ENCODE measurements at places on chromosomes 1 and 21.

- DNase-seq, result no peak
Observed at GRCh38 chr1:85172684-85173337, 28.0 kb downstream of the SYDE2 start.

DNA sequence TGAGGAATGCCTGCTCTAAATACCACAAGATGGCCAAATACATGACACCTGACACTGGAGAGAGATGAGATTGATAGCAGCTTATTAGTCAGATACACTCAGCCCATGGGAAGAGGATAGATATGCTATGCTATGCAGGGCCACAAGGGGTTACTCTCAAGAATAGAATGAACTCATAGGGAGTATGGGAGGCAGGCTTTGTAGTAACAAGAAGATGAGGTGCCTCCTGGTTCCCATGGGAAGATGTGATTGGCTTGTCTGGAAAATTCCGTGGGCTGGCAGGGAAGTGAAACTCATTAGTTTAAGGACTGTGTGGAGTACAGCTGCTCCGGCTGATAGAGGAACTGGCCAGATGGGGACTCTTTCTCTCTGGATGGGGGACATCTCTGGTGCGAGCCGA lies 16.5 kb downstream of the CCDC30 start:
- no peak for DNase-seq

DNA sequence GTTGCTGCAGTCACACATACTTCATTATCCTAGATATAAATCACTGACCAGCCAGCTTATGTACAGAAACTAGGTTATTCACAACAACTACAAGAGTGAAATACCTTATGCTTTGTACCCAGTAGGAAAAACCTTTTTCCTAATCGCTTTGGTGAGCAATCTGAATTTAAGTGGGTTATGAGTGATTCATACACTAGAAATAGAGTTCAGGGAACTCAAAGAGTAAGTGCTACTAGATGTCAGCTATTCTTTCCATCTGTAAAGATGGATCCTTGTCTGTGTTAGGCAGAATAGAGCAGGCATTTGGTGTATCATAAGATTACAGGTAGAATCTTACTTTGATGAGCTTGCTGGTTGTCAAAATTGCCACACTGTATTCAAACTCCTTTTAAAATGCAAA lies 101.9 kb downstream of the ZNF644 start:
- DNase-seq, result no peak

DNA sequence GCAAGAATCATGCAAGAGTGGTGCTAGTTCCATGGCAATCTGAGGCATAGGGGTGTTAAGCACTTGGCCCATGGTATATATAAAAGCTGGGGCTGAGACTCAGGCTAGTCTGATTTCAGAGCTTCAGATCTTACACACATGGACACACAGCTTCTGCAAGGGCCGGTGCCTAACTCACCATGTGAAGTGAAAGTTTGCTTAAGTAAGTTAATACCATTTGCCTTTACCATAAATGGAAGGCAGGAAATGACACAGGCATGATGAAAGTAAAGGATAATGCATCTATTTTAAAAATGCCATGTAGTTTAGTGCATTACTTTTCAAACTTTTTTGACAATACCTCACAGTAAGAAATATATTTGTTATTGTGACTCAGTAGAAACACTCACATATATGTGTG lies 122.6 kb downstream of the KCNJ6 start:
- no peak for DNase-seq

DNA sequence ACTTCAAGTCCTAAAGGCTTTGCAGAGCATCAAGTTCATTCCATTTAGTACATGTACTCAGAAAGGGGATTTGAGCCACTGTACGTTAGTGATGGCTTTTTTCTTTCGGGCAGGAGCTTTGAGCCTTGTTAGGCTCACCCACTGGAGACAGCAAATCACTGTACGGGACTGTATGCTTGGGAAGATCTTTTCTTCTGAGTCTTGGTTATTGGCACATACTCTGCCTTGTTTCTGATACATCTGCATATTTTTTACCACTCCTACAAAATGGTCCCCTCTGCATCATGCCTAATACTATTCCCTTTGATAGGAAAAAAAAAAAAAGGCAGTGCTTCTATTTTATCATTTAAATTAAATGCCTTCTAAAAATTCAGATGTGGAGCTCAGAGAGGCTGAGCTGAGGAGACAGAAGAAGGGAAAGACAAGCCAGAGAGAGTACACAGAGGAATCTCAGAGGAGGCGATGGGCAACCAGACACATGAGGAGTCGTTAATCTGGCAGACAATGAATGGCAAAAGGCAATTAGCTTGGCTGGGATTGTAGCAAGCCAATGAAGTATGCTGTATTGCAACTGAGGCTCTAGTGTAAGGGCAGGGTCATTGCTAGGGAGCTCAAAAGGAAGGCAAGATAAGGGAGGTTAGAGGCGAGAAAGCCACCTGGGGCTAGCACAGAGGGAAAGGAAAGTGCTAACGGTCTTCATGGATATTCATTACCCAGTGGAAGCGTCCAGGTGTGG lies 39.4 kb downstream of the PHC2 start:
- no peak for DNase-seq

DNA sequence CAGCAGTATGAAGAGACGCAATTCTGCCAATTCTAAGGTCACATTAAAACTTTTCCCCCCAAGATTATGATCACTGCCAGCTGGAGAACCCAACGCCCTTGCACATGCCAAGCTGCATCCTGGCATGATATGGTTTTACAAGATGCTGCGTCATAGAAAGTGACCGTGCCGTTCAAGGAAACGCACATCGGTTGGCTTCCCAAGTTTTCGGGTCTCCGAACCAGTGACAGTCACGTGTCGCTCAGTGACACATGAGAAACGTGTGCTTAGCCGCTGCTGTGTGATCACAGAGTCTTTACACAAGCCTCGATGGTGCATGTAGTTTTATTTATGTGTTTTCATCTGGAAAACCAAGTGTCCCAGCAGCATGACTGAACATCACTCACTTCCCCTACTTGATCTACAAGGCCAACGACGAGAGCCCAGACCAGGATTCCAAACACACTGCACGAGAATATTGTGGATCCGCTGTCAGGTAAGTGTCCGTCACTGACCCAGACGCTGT lies 7.4 kb downstream of the SMIM1 start:
- DNase-seq, result no peak

DNA sequence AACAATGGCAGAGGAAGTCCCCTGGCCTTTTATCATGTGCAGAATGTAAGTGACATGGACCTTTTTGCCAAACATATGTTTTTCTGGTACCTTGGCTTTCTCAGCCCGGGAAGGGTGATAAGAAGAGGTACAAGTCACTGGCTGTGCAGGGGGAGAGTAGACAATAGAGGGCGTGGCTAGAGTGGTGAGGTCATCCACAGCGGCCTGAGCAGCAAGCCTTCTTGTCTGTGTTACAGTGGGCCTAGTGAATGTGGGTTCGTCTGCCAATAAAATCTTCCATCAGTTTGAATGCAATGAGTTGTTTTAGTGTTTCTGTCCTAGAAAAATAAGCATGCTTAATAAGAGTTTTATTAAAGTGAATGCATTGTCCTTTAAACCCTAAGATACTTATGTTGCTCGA lies 59.0 kb upstream of the PGD start:
- DNase-seq, result no peak

DNA sequence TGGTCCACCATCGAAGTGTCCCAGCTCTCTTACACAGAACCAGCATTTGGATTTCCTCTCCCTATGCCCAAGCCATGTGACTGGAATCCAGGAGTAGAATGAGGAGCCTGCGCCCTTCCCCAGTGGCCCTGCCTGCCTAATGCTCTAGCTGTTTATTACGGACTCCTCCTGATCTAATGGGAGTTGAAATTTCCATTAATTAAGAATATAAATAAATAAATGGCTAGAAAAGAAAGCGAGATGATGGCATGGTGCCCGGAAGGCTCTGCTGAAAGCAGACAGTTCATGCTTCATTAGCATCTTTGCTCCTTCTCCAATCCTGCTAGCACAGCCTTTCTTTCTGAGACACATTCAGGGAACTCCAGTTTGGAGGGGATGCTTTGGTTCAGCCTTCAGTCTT lies 216.2 kb downstream of the SEC16B start:
- no peak for DNase-seq

DNA sequence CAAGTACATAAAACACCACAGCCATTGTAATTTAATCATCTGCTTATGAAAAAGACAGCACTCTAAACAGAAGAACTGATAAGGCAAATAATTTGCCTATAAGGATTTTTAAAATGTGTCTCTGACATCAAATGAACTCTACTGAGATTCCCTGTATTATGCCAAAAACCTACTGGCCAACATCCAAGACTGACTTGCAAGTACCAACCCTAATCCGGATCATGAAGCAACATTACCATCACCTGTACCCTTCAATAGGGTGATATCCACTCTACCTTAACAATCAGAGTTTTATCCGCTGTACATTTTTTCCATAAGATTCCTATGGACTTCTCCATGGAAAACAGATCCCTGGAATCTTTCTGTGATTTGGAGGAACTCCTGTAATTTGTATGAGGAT lies 4.6 kb downstream of the RGS7 start:
- no peak for DNase-seq

- DNase-seq, result no peak
Observed at GRCh38 chr1:79982211-79982610, 975.7 kb upstream of the ADGRL4 start.

DNA sequence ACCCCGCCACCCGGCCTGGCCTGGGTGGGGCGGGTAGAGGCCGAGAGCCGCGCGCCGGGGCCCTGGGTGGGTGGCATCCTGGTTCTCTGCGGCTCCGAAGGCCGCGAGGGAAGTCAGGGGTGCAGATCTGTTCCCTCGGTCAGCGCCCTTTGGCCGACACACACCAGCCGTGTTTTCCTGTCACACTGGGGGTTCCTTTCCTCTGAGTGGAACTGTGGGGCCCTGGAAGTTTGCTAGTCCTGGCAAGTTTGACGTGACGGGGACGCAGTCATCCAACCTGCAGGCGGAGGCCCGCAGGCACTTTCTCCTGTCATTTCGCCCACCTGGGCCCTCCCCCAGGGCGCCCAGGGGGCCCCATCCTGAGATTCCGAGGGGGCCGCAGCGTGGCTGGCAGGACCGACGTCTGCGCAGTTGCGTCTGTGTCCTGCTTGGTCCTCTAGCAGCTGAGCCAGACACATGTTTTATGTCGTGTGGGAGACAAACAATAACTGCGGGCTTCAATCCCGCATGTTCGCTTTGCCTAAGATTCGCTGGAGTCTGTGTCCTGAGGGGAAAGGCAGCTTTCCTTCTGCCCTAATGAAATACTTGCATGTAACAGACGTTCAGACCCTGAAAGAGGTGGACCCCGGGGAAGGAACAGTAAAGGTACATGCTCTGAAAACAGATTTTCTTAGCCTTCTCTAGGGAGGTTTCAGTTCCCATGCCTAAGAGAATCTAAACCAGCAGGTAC lies 1.5 kb downstream of the FAM163A start:
- DNase-seq, result no peak

DNA sequence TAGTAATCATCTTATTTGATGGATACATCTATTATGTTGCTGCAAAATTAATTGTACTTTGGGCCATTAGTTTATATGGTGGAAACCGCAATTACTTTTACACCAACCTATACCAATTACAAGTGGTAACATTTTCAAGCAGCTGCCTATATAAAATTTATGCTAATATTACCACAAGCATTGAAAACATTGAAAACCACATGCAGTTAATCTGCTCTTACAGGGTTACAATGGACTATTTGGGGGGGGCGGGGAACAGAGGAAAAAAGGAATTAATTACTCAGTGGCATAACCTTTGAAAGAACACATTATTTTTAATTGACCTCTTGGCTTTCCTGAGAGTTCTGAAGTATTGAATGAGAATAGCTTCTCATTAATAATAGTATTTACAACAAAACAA lies 1793.2 kb downstream of the NCAM2 start:
- DNase-seq, result no peak

DNA sequence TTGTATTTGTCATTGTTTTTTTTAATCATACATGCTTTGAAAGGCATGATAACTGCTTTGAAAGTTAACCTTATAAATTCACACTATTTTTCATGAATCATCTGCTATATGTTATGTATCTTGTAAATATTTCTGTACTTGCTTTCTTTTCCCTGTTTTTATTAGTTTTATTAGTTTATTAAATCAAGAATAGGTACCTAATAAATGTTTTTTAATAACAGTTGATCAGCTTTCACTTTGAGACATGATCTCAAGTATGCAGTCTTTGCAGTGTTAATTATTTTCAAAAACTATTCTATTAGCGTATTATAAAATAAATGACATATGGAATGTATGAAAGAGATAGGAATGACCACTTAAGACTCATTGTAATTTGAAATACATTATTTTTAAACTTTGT lies 110.8 kb upstream of the TENT5C start:
- DNase-seq, result no peak

GRCh38 chr1:201013991-201014815 lies 9.3 kb downstream of the KIF21B start:
- no peak for DNase-seq

- DNase-seq, result no peak
Observed at GRCh38 chr1:208445758-208446203, 201.6 kb upstream of the PLXNA2 start.

GRCh38 chr1:3247521-3248121 lies 178.6 kb downstream of the PRDM16 start:
- DNase-seq, result no peak

DNA sequence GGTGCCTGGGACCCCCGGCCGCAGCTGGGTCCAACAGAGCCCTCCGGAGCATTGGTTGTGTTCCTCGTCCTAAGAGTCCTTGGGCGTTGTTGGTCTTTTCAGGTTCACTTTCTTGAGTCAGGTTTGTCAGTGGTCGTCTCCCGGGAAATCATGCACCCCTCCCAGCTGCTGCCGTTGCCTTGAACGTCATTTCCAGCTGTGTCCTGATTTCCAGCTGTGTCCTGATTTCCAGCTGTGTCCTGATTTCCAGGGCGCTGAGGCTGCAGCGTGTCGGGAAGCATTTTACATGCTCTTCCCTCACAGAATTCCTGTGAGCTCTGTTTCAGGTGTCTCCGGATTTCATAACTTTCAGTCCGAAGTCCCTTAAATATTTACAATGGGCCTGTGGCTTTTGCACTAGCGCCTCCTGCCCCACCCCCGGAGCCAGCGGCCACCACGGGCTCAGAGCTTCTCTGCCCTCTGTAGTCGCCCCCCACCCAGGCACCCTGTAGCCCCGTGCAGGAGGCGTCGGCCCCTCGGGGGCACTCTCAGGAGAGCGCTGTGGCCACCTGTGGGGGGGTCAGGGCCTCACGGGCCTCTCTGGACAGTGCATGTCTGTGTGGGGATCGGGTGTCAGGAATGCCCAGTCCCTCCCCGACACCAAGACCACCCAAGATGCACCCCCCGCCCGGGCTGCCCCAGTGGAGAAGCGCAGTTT lies 66.7 kb downstream of the COL18A1 start:
- DNase-seq, result no peak

DNA sequence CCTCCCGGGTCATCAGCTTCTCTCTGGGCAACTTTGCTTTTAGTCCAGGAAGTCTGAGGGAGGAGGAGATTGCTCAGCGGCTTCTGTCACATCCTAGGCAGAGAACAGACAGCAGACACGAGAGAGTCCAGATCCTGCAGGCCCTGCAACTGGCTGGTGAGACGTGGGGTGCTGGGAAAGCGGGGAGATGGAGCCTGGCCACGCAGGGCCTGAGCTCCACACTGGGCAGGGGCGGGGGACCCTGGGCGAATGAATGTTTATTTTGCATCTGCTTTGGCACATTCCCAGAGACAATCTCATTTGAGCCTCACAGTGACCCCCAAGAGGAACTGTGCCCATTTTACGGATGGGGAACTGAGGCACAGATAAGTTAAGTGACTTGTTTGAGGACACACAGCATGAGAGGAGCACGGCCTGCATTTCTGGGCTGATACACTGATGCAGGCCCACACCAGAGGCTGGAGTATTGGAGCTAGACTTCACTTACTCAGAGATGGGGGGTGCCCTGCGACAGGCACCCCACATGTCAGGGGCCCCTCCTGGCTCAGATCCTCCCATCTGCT lies 9.6 kb downstream of the C1orf167 start:
- DNase-seq, result no peak

- DNase-seq, result no peak
Observed at GRCh38 chr1:74548961-74549750, 36.7 kb upstream of the LRRC53 start.
